ENCODE measurements at places on chromosomes 16 and 17. TPM values are rescaled to one million over a fixed set of nuclear protein-coding genes. Genes with fewer than 3 reads are reported as not detected.
A peak's percentile ranks its signal among the peaks of the same experiment; 100 is the strongest.

- DNase-seq, result no peak
These were observed 112.4 kb downstream of the FTO start for GRCh38 chr16:53816211-53816836.

GRCh38 chr16:26457095-26457494 is 609.6 kb upstream of the C16orf82 start:
- DNase-seq, result no peak

GRCh38 chr17:78910497-78911284 is 7.7 kb upstream of the CEP295NL start:
- no peak for DNase-seq

- peak; percentile 89 for DNase-seq
These were observed at the start of gene MPG for GRCh38 chr16:77807-78443. MPG (plus strand) TSS chr16:78225; CDS start chr16:78310, 85 bp downstream.

ZACN gene
- total RNA-seq, result not detected

GRCh38 chr16:84254062-84254461 is 14.2 kb upstream of the KCNG4 start:
- no peak for DNase-seq

DNA sequence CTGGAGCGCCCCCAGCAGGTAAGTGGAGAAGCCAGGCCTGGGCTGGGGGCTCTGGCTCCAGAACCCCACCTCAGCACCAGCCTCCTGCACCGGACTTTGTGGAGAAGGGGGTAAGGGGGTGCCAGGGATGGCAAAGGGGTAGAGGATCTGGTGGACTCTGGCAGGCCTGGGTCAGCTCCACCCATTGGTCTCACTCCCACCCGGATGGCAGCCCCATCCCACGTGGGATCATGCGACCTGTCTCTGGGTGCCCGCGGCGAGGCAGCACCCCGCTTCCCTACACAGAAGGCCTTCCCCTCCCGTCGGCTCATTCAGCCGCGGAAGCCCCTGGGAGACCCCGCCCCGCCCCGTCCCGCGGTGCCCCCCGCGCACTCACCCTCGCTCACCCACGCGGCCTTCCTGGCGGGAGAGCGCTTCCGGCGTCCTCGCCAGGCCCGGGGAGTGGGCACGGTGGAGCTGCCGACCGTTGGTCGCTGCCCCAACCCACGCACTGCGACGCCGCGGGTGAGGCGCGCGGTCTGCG is 498 bp upstream of the PLEKHG4 start:
- DNase-seq, result no peak

- peak; percentile 85 for DNase-seq
These were observed 17.2 kb downstream of the METRNL start for GRCh38 chr17:83096401-83097224.

DNA sequence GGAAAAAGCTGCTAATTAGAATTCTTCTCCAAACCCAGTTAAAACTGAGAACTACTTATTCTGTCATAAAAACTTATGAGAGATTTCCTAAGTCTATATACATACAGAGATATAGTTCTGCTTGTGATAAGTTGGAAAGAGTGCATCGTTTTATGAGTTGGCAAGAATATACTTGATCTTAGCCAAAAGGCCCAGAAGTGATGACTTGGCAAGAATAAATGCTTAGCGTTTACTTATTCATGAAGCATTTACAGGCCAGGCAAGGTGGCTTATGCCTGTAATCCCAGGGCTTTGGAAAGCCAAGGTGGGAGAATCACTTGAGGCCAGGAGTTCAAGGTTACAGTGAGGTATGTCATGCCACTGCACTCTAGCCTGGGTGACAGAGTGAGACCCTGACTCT is 81.7 kb downstream of the CYB561 start:
- DNase-seq, result no peak

DNA sequence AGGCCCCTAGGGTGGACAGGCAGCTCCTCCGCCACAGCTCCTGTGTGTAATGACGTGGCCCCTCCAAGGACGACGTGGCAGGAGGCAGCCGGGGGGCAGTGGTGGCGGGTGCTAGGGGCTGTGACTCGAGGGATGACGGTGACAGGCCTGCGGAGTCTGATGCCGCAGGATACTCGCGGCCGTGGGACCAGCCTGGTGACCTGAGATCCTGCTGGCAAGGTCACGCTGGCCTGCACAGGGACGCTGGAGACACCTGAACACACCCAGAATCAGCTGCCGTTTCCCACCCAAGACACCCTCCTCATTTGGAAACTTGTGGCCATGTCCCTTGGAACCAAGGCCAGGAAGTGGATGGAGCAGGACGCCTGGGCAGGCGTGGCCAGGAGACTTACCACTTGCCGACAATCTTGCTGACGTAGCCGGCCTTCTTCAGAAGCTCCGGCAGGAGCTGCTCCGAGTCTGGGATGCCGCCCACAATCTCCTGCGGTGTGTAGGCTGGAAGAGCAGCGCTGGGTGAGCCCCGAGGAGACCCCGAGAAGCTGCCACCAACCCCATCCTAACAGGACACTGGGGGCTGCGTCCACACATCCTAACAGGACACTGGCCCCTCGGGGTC is 16.0 kb downstream of the GALNS start:
- no peak for DNase-seq

- no peak for DNase-seq
These were observed 29.0 kb upstream of the HEATR6 start for GRCh38 chr17:60107526-60108257.

IL17C gene
- not detected for total RNA-seq

- DNase-seq, result no peak
These were observed 41.2 kb downstream of the TTC19 start for GRCh38 chr17:16040710-16041251.

GRCh38 chr17:62219221-62219899 is 154.3 kb upstream of the MED13 start:
- DNase-seq, result no peak

DNA sequence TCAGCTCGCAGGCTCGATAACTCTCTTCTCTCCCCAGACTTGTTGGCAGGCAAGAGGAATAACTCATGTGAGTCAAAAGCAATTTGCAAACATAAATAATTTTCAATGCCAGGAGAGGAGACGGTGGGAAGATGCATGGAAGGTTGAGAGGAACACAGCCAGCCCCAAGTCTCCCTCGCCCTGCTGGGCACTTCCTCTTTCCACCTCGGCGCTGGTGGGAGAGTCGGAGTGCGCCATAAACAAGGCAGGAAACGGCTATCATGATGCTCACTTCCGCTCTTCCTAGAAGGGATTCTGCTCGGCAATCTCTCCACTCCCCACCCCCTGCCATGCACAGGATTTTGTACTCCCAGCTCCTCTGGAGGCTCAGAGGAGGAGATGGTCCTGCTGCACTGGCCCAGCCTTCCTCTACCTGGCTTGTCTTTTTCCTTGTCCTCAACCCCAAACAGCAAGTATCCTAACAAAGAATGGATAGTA is 13.0 kb downstream of the CBX4 start:
- no peak for DNase-seq

DNA sequence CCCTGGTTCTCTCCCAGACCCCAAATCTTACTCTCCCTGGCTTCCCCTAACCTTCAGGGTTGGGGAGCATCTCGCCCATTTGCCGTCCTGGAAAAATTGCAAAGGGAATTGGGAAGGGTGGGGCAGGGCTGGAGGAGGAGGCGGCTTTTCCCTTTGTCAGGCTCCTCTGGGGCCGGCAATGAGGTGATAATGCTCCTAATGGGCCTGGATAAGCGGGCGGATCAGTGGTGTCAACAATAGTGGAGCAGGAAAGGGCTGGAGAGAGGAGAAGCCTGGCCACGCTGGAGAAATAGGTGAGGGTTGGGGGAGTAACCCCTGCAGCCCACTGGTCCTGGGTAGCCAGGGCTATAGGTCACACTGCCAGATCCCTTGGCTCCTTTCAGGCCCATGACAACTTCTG is 12.3 kb downstream of the SCN4A start:
- DNase-seq, result no peak

- no peak for DNase-seq
These were observed 35.2 kb upstream of the STH start for GRCh38 chr17:45963889-45964288.

DNA sequence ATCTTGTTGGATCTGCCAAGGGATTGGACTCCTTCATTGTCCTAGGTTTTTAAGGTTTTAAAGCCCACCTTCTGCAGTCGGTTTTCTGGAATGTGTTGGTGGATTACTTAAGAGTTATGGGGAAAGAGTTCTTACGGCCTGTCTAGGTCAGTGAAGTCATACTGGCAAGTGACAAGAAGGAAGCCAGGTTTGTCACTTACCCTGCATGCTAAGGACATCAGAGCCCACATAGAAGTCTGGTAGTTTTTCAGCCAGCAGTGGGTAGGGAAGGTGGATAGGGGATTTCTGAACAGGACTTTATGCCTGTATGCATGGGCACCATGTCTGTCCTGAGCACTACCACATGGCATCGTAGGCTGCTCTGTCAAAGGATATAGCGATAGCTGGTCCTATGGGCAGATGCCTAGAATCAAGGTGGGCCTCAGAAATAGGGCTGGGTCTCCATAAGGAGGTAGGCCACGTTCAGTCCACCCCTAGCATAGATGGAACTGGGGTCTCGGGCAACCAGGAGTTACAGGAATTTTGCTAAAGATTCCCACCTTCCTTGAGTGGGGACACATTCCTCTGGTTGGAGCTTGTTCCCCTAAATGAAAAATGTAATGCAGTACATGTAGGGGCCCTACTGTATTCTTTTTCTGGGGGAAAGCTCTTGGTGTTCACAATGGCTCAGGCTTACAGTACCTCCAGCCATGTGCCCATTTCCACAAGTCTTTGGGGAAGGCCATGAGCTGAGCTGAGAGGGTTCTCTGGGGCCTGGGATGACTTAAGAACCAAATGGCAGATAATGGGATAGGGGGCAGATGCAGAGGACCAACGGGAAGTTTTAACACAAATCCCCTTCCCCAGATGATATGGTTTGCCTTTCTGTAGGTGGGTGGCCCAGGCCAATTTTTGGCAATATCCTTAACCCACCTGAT is 27.5 kb downstream of the TRPV2 start:
- no peak for DNase-seq

- no peak for DNase-seq
These were observed 101.3 kb upstream of the C17orf78 start for GRCh38 chr17:37274461-37274860.

- peak; percentile 83 for DNase-seq
These were observed 53.6 kb downstream of the C17orf67 start for GRCh38 chr17:56779898-56780777.

- no peak for DNase-seq
These were observed 30.7 kb downstream of the YPEL2 start for GRCh38 chr17:59361916-59362810.

DNA sequence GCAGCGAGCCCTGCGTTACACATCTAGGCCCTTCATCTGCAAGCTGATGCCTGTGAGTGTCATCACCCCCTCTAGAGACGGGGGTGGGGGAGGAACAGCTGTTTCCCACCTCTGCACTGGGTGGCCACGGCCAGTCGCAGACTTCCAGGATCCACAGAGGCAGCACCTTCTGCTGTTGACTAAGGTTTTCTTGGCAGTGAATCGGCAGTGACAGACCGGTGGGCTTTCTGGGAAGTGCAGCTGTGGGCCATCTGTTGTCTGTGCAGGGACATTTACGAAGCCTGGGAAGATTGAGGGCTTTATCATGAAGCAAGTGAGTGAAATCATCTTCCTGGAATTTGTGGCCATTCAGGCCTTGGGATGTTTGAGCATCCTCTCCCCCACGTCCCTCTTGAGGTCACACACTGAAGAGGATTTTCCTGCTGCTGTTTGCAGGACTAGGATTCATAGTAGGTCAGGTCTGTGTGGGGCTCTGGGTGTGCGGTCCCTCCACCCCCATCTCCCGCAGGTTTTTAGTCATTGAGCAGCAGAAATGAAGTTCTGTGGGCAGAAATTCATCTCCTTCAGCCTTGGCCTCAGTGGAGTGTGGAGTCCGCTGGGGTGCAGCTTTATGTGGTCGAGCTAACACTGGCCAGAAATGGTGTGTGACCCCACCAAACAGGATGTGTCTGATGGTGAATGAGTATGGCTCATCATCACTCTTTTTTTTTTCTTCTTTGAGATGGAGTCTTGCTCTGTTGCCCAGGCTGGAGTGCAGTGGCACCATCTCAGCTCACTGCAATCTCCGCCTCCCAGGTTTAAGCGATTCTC is 12.0 kb downstream of the PGS1 start:
- DNase-seq, result no peak

DNA sequence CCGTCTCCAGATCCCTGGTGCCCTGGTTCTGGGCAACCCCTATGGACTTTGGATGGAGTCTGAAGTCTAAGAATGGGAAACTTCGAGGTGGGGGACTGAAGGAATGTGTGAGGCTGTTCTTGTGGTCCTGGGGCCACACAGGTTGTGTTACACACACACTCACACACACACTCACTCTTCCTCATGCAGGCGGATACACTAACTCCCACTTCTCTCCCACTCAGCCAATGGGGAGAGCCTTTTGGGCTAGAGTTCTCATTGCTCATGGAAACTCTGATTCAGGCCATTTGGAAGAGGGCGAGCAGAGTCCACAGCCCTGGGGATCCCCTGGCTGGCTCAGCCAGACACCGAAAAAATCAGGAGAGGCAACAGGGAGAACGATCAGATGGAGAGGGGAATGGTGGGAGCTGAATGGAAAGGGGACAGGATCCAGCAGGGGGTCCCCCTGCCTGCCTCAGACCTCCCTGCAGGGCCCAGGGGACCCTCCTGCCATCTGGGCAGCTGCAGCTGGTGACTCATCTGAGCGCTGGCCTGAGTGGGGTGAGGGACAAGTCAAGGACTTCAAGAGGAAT is 9.1 kb downstream of the IGFBP4 start:
- no peak for DNase-seq

DNA sequence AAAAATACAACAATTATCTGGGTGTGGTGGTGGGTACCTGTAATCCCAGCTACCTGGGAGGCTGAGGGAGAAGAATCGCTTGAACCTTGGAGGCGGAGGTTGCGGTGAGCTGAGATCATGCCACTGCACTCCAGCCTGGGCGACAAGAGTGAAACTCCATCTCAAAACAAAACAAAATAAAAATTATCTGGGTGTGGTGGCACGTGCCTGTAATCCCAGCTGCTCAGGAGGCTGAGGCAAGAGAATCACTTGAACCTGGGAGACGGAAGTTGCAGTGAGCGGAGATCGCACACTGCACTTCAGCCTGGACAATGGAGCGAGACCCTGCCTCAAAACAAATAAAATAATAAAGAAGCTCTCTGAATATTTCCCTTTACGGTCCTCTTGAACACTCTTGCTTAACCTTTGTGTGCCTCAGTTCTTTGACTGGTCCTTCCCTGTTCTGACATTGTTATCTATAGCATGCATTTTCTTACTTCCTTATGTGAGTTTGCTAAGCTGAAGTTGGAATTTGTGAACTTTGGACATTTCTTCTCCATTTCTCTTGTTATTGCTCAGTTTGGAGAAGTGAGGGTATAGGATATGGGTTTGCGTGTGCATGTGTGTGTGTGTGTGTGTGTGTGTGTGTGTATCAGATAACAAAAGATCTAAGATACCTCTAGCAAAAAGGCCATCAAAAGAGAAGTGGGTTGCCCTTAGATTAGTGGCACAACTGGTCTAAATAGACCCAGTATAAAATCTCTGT is 29.7 kb upstream of the WSB1 start:
- no peak for DNase-seq

- no peak for DNase-seq
These were observed 21.4 kb downstream of the THUMPD1 start for GRCh38 chr16:20720251-20720650.

DNA sequence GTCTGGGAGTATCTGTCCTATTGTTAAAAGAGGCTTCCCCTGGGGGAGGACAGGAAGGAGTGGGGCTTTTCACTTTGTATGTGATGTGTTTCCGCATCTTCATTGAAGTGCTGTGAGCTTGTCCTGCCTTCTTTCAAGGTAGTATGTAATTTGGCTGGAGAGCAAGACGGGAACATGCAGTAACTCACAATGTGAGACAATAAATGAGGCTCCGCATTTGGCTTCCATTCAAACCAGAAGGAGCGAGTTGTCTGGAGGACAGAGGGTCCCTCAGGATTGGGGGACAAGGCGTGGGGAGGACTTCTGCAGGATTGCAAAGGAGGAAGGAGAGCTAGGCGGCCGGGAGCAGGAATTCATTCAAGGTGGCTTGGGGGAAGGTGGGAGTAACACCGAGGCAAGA is 203.5 kb downstream of the RBFOX3 start:
- DNase-seq, result no peak
